DMS153 (cell line): ENCODE measurements at places on chromosomes 11 and 22.

GRCh38 chr11:95239871-95240649 is 9.1 kb upstream of the SESN3 start:
- DNase-seq: peak; percentile 65

DNA sequence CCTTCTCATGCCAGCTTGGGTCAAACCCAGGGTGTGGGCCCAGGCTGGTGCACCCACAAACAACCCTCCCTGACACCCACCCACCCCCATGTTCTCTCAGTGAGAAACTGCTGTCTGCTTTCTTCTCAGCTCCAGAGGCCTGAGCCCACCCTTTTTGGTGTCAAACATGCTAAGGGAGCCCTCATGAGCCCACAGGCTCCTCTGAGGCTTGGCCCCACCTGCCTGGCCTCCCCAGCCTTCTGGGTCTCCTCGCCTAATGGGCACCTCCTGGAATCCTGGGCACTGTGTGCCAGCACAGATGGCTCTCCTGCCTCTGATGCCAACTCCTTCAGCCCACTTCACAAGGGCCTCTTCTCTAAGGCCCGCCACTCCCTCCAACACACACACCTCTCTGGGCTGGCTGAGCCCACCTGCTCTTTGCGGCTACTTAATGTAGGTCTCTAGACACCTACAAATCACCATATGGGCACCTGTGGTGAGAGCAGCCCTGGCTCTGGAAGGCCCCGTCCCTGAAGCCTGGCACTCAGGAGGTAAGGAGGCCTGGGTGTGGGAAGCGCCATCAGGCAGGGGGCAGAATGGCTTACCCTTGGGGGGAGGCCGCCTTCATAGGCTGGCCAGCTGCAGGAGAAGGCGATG is 4.4 kb downstream of the NAGA start:
- no peak for DNase-seq

DNA sequence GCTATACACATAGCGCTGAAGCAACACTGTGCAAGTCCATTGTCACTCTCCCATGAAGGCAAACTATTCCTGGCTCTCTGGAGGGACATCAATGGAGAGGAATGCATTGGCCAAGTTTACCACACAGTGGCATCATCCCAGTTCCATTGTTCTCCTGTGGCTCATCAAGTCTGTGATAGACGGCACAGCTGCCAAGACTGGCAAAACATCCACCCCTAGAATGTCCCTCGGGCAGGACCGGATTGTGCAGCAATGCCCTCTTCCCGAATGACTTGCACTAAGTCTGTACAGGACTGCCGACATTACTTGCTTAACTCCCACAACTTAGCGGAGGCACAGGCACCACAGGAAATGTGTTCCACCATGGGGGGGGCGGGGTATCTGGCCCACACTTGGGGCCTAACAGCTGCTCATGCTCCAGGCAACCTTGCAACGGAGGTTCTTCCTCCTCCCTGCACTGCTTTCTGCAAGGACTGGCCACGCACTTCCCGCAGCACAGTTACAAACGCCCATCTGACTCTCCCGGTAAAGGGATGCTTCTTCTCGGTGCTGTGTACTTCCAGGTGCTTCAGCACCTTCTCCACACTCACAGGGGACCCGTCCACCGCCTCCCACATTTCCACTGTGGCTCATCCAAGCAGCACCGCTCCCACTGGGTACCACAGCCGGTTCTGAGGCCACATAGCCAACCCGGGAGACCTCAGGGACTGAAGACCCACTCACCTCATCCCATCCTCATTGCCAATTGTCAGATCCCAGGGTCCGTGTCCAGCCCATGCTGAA is 1309.6 kb upstream of the RAG2 start:
- no peak for DNase-seq

- DNase-seq: no peak
Measured at GRCh38 chr11:128901653-128902514, 10.7 kb downstream of the KCNJ5 start.

DNA sequence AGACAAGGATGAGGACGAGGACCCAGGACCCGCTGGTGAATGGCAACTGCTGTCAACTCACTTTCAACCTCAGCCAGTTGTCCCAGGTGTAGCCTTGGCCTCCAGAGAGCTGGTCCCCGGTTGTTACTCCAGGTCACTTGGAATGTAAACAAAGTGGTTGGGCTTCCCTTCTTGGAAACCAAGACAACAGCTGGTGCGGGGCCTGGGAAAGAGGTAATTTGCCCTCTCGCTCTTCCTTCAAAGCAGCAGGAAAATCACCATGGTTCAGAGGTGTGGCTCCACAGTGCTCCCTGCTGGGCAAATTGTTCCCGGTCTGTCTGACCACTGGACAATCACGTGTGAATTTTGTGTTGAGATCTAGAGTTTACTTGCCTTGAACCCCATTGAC is 15.0 kb downstream of the SLC1A2 start:
- peak; percentile 7 for DNase-seq

GRCh38 chr22:30569674-30570202 is 4.7 kb downstream of the GAL3ST1 start:
- no peak for DNase-seq

GRCh38 chr11:70082829-70083228 is 4.7 kb downstream of the ANO1 start:
- no peak for DNase-seq

DNA sequence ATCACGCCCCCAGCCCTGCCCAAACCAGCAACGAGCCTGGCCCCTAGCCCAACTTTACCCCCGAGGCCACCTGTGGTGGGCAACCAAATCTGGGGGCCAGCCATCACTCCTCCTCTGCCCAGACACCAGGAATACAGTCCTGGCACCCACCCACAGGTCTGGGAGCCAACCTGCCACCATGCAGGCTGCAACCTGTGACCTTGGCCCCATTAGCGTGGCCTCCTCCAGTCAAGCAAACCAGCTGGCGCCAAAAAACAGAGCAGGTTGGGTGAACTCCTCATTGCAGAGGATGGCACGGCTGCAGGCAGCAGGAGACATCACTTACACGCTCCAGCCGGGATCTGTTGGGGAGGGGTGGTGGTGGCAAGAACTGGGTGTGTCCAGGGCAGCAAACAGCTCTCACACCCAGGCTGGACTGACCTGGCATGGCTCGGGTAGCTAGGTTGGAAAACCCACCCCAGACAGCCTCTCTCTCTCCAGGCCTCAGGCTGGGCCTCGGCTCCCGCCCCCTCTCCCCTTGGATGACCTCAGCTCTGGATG is 65.5 kb upstream of the TCF20 start:
- no peak for DNase-seq

DNA sequence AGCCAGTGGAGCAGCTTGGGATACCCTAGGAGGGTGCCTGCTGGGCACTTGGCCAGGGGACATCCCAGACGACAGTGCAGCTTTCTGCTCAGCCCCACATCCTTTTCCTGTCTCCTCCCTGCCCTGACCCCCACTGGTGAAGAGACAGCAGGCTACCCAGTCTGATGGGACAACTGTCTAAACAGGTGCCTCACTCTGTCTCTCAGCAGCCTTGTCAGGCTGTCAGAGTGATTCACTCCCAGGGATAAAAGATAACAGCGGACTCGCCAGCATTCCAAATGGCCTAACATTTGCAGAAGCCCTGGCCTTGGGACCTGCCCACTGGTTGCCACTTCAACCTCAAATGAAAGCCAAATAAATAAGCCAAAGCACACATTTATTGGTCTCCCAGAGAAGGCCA is 318.6 kb upstream of the PLET1 start:
- DNase-seq: no peak

DNA sequence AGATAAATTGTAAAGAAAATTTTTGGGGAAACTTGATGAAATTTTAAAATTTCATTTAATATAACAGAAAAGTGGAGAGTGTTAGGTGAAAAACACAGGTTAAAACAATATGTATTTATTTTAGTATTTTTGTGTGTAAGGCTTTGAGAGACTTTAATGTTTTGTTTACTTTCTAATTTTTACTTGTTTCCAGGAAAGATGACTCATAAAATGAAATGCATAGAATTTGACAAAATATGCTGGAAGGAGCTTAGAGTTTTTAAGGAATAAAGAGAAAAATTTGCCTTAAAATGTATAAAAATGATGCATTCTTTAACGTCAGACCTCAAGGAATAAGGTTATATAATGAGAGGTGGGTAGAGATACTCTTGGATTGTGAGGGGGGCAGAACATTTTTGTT is 1205.1 kb upstream of the CNTN5 start:
- no peak for DNase-seq

DNA sequence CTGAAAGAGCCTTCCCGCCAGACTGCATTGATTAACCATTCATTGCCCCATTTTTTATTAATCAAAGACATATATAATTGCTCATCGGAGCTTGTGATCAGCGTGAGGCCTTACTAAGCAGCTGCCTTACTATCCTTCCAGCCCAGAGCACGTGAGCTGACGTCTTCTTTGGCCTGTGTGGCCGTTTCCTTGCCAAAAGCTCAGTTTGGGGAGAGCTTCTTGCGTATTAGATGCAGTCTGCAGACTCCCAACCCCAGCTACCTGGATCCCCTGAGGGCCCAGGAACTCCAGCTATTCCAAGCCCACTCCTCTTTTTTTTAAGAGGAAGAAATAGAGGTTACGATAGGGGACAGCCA is 784 bp upstream of the SLC43A3 start:
- DNase-seq: no peak

DNA sequence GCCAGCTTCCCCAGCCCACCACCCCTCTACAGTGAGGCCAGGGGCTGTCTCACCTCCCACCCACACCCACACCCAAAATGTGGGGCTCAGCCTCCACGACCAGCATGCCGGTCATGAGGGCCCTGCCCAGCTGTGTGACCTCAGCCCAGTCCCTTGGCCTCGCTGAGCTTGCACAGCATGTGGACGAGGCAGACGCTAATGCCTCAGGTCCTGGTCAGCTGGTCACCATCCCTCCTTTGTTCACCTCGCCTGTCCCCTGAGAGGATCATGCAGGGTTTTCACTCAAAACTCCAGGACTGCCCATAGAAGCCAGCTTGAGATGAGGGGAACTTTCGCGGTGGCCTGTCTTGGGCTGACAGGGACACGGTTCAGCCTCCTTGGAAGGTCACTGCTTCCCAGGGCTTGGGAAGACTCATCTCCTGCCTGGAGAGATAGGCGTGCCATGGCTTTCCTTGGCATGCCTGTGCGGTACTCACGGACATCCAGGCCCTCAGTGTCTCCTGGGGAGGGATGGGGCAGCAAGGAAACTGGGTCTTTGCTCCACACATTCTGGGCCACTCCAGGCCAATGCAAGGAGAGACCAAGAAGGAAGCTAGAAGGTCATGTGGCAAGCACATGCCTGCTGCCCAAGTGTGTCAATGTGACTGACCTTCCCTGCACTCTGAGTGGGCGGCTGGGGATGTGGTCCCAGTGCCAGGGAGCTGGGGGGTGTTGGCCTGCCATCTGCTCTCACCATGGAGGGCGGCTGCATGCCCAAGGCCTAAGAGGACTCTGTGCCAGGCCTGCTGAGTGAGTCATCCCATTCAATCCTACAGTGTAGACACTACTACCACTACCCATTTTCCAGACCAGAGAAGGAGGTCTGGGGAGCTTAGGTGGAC is 3.2 kb upstream of the RTN4R start:
- no peak for DNase-seq

- no peak for DNase-seq
Measured at GRCh38 chr11:123547180-123547579, 107.2 kb downstream of the SCN3B start.

DNA sequence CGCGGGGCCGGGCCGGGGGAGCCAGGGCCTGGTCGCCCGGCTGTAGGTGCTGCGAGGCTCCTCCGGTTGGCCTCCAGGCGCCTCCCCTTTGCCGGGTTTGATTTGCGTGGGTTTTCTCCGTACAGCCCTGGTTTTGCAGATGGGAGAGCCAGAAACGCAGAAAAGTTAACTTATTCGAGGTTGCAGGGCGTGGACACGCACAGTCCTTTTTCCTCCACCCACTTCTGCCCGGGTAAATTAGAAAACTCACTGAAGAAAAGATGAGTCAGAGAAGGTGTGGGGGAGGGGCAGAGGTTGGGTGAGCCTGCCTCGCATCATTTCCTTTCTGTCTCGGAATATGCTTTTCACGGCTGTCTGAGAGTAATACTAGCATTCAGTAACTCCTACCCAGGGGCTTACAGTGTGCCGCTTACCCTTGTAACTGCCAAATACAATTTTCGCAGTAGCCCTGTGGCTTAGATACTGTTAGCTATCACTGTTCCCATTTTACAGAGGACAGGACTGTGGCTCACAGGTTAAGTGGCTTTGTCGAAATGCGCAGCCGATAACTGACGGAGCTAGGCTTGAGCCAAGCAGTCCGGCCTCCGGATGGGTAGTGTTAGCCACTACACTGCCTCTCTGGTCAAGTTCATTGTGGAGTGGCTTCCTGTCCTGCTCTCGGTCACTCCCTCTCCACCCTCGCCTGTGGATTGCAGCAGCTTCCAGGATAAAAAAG is 812 bp downstream of the FADD start:
- no peak for DNase-seq

DNA sequence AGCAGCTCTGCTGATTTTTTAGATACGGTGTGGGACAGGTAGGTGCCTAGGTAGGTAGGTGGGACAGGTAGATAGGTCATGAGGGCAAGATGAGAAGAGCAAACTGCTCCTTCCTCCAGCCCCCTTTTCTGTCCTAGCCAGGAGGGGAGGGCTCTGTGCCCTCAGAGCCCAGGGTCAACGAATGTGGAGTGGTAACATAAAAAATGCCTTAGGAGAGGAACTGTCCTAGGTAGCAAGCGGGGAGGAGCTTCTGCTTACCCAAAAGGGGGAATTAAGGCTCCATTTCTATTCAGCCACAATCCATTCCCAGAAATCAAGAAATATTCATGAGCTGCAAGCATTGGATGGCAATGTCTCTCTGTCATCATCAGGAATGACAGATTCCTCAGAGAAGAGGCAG is 234.8 kb downstream of the GRIK4 start:
- no peak for DNase-seq

GRCh38 chr11:133559382-133559781 is 27.1 kb upstream of the OPCML start:
- peak; percentile 53 for DNase-seq

- DNase-seq: no peak
Measured at GRCh38 chr11:65906602-65907001, 6.4 kb upstream of the FOSL1 start.

DNA sequence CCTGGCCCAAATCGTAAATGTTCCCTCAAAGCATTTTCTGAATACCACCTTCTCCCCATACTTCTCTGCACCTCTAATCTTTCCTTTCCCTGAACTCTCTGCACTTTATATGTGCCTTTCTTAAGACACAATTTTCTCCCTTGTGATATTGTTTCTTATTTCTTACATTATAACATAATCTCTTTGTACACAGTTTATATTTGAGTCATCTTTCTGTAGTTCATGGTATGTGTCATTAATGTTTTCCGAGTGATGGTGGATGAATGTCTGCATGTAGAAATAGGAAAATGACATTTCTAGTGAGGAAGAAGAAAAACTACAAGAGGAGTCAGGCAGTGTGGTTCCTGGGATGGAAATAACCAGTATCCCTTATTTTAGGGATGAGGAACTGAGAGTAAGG is 5.5 kb downstream of the ACRV1 start:
- DNase-seq: no peak

GRCh38 chr22:27986937-27987336 is 67.9 kb upstream of the PITPNB start:
- no peak for DNase-seq

DNA sequence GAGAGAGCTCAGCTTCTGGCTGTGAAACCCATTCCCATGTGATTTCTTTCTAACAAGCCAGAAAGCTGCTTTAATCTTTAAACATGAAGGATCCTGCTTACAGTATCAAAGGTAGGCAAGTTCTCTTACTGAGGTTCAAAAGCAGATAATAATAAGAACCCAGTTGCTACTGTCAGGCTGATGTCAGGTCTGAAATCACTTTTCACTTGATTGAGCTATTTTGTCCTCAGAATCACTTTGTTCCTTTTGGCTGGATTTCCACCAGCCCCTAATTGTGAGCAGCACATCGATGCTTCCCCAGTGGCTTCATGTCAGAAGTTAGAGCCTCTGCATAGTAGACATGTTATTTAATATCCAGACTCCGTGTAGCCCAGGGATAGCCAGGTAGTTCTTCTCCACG is 55.8 kb upstream of the CEP295 start:
- DNase-seq: no peak

- DNase-seq: no peak
Measured at GRCh38 chr22:31852691-31853421, 91.5 kb upstream of the YWHAH start.
